ENCODE measurements at places on chromosomes 1 and 21.

DNA sequence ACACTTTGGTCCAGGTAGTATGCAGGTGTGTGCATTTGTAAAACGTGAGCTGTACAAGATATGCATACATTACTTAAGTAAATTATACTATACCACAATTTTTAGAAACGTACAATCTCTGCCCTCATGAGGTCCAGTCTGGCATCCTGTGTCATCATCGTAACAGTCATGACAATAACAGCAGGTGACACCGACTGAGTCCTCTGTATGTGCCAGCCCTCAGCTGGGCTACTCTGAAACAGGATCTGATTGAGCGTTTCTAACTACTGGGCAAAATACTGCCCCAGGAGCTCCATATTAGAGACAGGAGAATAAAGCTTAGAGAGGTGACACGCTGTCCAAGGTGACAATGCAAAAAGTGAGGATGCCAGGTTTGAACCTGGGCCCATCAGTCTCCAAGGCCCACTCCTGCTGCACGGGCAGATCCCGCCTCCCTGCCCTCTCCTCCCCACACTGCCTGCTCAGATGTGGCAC is 47.2 kb upstream of the ECE1 start:
- no peak for DNase-seq

GRCh38 chr1:239733995-239734394 is 347.6 kb downstream of the CHRM3 start:
- DNase-seq = no peak

GRCh38 chr1:21510113-21510493 is 880 bp downstream of the ALPL start:
- no peak for DNase-seq

DNA sequence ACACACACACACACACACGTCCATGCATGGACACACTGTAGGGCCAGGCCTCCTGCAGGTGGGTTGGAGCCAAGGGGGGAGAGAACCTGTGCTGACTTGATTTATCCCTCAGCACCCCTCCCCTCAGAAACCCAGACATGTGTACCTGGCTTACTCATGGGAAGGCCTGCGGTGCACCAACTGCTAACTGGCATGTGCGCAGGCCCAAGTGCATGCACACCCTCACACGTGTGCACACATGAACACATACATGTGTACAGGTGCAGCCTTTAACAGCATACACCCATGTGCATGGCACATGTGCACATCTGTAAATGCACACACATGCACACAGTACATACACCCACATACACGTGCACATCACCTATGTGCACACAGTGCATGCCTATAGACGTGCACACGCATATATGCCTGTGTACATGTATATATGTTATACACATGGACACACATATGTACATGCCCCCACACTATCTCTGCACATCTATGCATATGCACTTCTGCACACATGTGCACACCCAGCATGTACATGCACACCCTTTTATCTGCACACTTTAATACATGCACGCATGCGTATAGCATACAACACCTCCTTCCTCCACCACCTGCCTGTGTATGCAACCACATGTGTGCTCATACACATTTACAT is 67.5 kb downstream of the TRIM11 start:
- DNase-seq = no peak

GRCh38 chr1:70195342-70195741 is 10.0 kb downstream of the LRRC40 start:
- no peak for DNase-seq

- DNase-seq = no peak
These were observed 68.0 kb downstream of the UCK2 start for GRCh38 chr1:165895451-165895871.

DNA sequence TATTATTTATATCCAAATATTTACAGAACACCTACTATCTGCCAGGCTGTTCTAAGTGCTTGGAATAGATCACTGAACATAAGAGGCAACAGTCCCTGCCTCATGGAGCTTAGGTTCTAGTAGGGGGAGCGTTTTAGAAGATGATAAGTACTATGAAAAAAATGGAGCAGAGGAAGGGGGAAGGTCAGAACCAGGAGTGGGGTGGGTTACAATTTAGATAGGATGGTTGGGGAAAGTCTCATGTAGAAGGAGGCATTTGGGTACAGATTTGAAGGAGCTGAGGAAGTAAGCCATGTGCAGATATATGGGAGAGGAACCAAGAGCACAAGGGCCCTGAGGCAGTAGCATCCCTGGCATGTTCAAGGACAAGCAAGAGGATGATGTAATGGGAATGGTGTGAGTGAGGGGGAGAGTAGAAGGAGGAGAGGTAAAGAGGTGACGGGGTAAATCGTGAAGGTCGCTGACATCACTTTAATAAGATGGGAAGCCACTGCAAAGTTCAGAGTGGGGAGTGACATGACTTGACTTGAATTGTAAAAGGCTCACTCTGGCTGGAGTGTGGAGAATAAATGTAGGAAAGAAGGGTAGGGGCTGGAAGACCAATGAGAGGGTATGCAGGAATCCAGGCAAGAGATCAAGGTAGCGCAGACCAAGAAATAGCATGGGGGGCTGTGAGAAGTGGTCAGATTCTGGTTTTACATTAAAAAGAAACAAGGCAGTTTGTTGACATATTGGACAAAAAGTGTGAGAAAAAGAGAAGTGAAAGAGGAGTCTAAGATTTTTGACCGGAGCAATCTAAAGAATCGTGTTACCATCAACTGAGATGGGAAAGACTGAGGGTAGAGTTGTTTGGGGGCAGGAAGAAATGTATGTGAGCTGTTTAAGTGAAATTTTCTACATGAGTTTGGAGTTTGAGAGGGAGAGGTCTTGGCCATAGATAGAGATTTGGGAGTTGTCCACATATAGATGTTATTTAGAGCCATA is 92.6 kb downstream of the LPAR3 start:
- DNase-seq = no peak

- no peak for DNase-seq
These were observed 150.6 kb downstream of the SDCCAG8 start for GRCh38 chr1:243406424-243406823.

- no peak for DNase-seq
These were observed 37.1 kb upstream of the BACE2 start for GRCh38 chr21:41130883-41131282.

- DNase-seq = no peak
These were observed 71.0 kb upstream of the ANGPTL1 start for GRCh38 chr1:178941849-178942248.

GRCh38 chr1:79633456-79633855 is 626.9 kb upstream of the ADGRL4 start:
- no peak for DNase-seq

- no peak for DNase-seq
These were observed 78.6 kb downstream of the TIAM1 start for GRCh38 chr21:31265366-31266013.

DNA sequence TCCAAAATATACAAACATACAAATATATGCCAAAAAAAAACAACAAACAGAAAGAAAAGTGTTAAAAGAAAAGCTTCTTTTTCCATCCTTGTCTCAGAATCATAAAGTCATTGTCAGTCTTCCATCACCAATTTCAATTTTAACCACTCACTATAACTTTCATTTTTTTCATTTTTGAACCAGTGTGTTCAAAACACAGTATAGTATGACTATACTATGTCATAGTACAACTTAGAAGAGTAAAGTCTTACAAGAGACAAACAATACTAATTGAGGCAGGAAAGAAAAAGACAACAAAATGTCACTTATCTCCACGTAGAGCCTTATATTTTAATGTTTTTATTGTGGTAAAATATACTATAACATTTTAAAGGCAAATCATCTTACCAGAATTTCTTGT is 7.6 kb downstream of the NSL1 start:
- DNase-seq = no peak

DNA sequence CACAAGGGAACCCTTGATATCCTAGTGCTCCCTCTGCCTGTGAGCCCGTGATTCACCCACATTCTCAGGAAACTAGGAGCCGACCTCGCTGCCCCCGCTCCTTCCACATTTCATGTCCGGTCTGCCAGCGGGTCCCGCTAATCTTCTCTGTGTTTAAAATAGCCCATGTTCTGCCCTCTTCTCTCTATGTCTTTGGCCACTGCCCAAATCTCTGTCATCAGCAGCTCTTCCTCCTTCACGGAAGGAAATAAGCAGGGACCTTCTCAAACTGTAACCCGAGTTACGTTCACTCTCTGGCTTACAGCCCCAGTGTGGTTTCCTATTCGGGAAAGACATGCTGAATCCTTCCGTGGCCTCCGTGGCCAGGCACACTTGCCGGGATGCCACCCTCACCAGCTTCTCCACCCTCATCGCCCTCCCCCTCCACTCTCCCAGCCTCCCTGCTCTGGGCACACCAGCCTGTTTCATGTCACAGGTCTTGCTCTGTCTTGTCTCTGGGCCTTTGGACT is 21.1 kb upstream of the UBXN10 start:
- no peak for DNase-seq

All from NCI-H187 treated with DMSO at 0.1 percent for 48 hours (cell line).